IMR-90 (cell line): ENCODE measurements at places on chromosomes 1 and 21. TPM values are rescaled to one million over a fixed set of nuclear protein-coding genes. Genes with fewer than 3 reads are reported as not detected.

- H3K4me3 ChIP-seq: no peak overlapping the region
- DNase-seq: peak; percentile 42
- no peaks in the 10 kb centered on the region for H3K27me3 ChIP-seq
- H3K4me1 ChIP-seq: no peaks in the 10 kb centered on the region
- H3K27ac ChIP-seq: no peak overlapping the region
- H3K36me3 ChIP-seq: no peaks in the 10 kb centered on the region
Observed at GRCh38 chr21:16993416-16994038, 519.3 kb upstream of the CXADR start.

DNA sequence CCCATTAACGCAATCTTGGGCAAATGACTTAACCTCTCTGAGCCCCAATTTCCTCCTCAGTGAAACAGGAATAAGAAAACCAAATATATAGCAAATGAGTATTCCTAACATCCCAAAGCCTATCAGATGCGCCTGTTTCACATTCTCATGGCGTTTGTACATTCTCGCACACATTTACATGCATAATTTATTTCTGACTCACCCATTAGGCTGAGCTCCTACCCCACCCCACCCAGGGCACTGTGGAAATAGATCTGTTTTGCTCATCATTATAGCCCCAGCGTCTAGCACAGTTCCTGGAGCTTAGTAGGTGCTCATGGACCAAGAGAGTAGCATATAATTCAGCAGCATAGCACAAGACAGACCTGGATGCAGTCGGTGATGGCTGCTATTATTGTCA is 146.1 kb upstream of the VANGL1 start:
- no peaks in the 10 kb centered on the region for H3K27me3 ChIP-seq
- no peaks in the 10 kb centered on the region for H3K36me3 ChIP-seq
- H3K4me1 ChIP-seq: peaks cover 8% of the 10 kb centered on the region
- DNase-seq: peak; percentile 55

DNA sequence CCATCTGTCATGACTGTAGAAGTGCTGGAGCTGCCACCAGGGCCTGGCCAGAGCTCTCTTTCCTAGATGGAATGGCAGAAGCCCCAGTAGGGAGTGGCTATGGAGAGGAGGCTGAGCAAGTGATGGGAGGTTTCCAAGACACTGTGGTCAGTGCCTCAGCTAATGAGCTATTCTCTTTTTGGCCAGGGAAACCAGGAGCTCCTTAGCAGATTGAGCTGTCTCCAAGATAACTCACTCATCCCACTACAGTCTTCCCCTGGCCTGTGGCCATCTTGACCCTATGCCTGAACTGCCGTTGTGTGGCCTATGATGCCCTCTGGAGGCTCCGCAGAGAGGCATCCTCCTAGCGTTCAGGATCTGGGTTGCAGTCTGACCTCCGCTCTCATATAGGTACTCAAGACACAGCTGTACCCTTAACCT is 60.5 kb downstream of the ERI3 start:
- no peaks in the 10 kb centered on the region for H3K4me1 ChIP-seq
- no peak overlapping the region for H3K4me3 ChIP-seq
- peaks cover 28% of the 10 kb centered on the region for H3K36me3 ChIP-seq

GRCh38 chr1:172003766-172004530 is 162.7 kb downstream of the DNM3 start:
- H3K4me1 ChIP-seq: peaks cover 3% of the 10 kb centered on the region; the same call in 1 of the 2 replicates
- no peaks in the 10 kb centered on the region for H3K27me3 ChIP-seq
- peak; percentile 17 for DNase-seq
- no peak overlapping the region for H3K4me3 ChIP-seq

GRCh38 chr1:43481491-43481890 is 27.8 kb upstream of the HYI start:
- peaks cover 3% of the 10 kb centered on the region; the same call in 1 of the 2 replicates for H3K4me1 ChIP-seq
- no peaks in the 10 kb centered on the region for H3K27me3 ChIP-seq
- H3K36me3 ChIP-seq: no peaks in the 10 kb centered on the region

DNA sequence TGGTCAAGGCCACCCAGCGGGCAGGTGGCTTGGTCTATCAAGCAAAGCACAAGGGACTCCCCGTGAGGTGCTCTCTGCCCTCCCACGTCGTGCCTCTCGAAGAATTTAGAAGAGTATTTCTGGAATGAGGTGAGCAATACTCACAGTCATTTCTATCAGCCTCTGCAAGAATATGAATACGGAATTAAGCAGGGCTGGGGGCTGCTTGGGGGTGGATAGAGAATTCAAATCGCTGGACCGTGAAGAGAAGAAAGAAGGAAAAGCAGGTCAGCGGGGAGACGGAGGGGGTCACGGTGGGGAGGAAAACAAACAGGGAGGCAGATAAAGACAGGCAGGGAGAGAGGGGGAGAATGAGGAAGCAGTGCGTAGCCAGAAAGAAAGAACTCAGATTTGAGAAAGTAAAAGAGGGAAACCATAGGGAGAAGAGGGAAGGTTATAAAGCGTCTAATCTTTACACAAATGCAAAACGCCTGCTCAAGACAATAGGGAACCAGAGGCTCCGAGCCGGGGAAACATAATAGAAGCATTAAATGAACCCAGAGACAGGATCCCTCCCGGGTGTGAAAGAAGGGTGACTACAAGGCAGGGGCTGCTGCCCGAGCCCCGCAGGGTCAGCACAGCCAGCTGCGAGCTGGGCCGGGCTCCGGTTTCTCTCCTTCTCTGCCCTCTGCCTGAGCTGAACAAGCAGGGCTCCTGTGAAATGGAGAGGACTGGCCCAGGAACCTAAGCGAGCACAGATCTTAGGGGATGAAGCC is 2.1 kb upstream of the EDN2 start:
- no peaks in the 10 kb centered on the region for H3K36me3 ChIP-seq
- peak; percentile 59 for DNase-seq
- no peak overlapping the region for H3K4me3 ChIP-seq
- no peaks in the 10 kb centered on the region for H3K27me3 ChIP-seq
- H3K4me1 ChIP-seq: peaks cover 39% of the 10 kb centered on the region

- no peak overlapping the region for H3K4me3 ChIP-seq
- no peak for DNase-seq
- H3K36me3 ChIP-seq: peaks cover 8% of the 10 kb centered on the region; the same call in 1 of the 2 replicates
- no peaks in the 10 kb centered on the region for H3K4me1 ChIP-seq
Observed at GRCh38 chr1:42674214-42674613, 8.0 kb upstream of the YBX1 start.

The MNDA gene
- not detected in 2 replicates for polyA plus RNA-seq

The TSPAN1 gene
- 0.82 and 0.89 TPM in 2 replicates for polyA plus RNA-seq

- no peaks in the 10 kb centered on the region for H3K36me3 ChIP-seq
- no peaks in the 10 kb centered on the region for H3K27me3 ChIP-seq
- no peaks in the 10 kb centered on the region for H3K4me1 ChIP-seq
- H3K4me3 ChIP-seq: no peak overlapping the region
- no peak overlapping the region for H3K27ac ChIP-seq
Observed at GRCh38 chr1:210448297-210448892, 119.7 kb downstream of the HHAT start.

The LIN28A gene
- not detected in 2 replicates for polyA plus RNA-seq

DNA sequence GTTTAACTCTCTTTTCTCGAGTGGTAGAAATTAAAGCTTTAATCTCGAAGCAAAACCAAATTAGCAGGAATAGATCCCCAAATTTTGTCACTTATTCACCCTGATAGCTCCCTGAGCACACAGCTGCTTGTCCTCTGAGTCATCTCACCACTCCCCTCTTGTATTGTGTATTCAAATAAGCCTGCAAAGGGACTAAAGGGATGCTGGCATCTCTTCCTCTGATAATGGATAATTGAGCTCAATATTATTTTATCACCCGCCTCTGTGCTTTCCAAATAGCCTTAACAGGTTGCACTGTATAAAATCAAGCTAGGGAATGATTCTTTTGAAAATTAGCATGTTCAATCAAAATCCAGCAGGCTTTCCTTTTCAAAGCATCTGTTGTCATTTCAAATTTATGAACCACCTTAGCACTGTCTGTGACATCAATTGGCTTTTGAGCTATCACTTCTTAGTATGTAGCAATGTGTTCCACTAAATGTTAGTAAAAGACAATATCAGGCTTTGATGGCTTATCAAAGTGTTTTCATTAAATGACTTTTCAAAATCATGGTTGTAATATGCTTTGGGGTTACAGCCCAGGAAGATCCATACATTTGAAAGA is 561.6 kb downstream of the PLA2G4A start:
- no peaks in the 10 kb centered on the region for H3K36me3 ChIP-seq
- H3K4me3 ChIP-seq: no peak overlapping the region
- no peaks in the 10 kb centered on the region for H3K4me1 ChIP-seq
- no peaks in the 10 kb centered on the region for H3K27me3 ChIP-seq
- H3K27ac ChIP-seq: no peak overlapping the region

GRCh38 chr1:202576816-202577215 is 133.4 kb downstream of the SYT2 start:
- H3K4me3 ChIP-seq: no peak overlapping the region
- peaks cover 40% of the 10 kb centered on the region for H3K4me1 ChIP-seq
- H3K27ac ChIP-seq: peak overlapping the region; percentile 100
- peaks cover 6% of the 10 kb centered on the region for H3K36me3 ChIP-seq
- H3K27me3 ChIP-seq: no peaks in the 10 kb centered on the region
- DNase-seq: peak; percentile 83

The TMEM81 gene
- polyA plus RNA-seq: 1.5 and 1.7 TPM in 2 replicates

The HAO2 gene
- polyA plus RNA-seq: not detected in 2 replicates

DNA sequence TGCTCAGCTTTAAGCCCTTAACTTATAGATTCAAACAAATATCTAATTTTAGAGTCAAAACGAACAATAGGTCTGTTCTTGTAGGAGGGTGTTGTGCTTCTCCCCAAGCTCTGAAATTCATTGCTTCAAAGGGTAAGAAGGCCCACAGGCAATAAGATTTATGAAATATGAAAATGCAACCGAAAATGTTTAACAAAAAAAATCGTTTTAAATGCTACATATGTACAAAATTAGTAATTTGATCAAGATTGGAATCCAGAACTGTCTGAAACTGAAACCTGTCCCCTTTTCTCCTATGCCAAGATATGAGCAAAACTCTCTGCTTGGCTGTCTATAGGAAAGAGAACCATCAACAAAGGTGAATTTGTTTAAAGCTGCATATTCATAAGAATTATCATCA is 534.3 kb downstream of the PLPP3 start:
- no peak overlapping the region for H3K4me3 ChIP-seq
- no peaks in the 10 kb centered on the region for H3K36me3 ChIP-seq
- H3K27ac ChIP-seq: no peak overlapping the region
- no peaks in the 10 kb centered on the region for H3K4me1 ChIP-seq
- no peak for DNase-seq

The HPDL gene
- 1.1 and 1.5 TPM in 2 replicates for polyA plus RNA-seq

DNA sequence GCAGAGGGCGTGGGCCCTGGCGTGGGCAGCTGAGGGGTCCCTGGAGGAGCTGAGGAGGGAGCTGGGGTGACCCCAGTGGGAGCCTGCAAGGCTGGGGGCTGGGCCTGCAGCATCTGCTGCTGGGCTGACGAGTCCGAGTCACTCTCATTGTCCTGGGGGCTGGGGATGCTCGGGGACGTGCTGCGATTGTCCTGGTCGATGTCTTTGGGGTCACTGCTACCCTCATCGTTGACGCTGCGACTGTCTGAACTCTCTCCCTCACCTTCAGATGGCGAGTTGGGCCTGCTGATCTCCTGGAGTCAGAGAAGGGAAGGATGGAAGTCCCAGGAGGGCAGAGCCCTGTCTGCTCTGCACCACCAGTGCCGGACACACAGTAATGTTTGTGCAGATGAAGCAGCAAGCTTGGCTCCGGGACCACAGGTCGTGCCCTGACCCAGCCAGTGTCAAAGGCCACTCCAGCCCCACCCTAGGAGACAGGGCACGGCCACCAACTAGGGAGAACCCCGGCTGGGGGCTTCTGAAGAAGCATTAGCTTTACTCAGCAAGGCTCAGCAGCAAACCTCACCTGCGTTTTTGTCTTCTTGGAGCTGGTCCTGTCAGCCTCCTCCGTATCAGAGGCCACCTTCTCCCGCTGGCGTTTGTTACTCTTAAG is 43.4 kb downstream of the SLC45A1 start:
- peaks cover 95% of the 10 kb centered on the region for H3K36me3 ChIP-seq
- H3K4me3 ChIP-seq: no peak overlapping the region
- H3K27me3 ChIP-seq: no peaks in the 10 kb centered on the region
- H3K27ac ChIP-seq: no peak overlapping the region
- no peak for DNase-seq

DNA sequence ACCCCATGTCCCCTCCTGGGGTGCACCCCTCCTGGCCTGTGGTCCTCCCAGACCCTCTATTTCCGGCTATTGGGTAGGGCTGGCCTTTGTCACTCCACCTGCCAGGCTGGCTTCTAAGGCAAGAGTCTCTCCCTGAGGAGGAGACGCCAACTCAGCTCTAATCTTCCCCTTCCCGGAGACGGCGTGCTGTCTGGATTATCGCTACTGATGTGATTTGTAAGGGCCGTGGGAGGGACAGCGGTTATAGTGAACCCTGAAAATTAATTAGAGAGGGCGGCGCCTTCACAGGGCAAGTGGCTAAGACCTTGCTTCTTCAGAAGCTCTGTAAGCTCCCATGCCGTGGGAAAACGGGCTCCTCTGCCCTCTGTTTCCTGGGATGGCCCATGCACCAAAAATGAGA is 207.0 kb upstream of the VAMP3 start:
- peaks cover 2% of the 10 kb centered on the region; the same call in 1 of the 2 replicates for H3K27me3 ChIP-seq
- no peak overlapping the region for H3K4me3 ChIP-seq
- no peak overlapping the region for H3K27ac ChIP-seq
- H3K36me3 ChIP-seq: no peaks in the 10 kb centered on the region

- H3K4me3 ChIP-seq: no peak overlapping the region
- peaks cover 12% of the 10 kb centered on the region for H3K36me3 ChIP-seq
- H3K27ac ChIP-seq: no peak overlapping the region
- DNase-seq: peak; percentile 43
- peaks cover 12% of the 10 kb centered on the region for H3K4me1 ChIP-seq
Observed at GRCh38 chr1:8554956-8555534, 237.1 kb downstream of the SLC45A1 start.

The OXCT2 gene
- 0.22 and 0.30 TPM in 2 replicates for polyA plus RNA-seq

GRCh38 chr1:184298440-184299405 is 88.1 kb upstream of the C1orf21 start:
- peak overlapping the region; percentile 13 for H3K27ac ChIP-seq
- no peaks in the 10 kb centered on the region for H3K36me3 ChIP-seq
- peaks cover 27% of the 10 kb centered on the region for H3K4me1 ChIP-seq
- no peaks in the 10 kb centered on the region for H3K27me3 ChIP-seq
- no peak for DNase-seq

- DNase-seq: no peak
- H3K36me3 ChIP-seq: peaks cover 3% of the 10 kb centered on the region; the same call in 1 of the 2 replicates
- H3K4me3 ChIP-seq: no peak overlapping the region
- no peaks in the 10 kb centered on the region for H3K27me3 ChIP-seq
Observed at GRCh38 chr1:21034725-21035628, 141.7 kb downstream of the EIF4G3 start.

- no peak for DNase-seq
- H3K4me3 ChIP-seq: no peak overlapping the region
- no peaks in the 10 kb centered on the region for H3K36me3 ChIP-seq
- H3K4me1 ChIP-seq: peaks cover 24% of the 10 kb centered on the region
Observed at GRCh38 chr1:26022404-26022779, 817 bp downstream of the EXTL1 start.

The SPATA1 gene
- 0.56 TPM in 1 of 2 replicates, not detected in the other for polyA plus RNA-seq

GRCh38 chr1:40897513-40897912 is 35.4 kb upstream of the CITED4 start:
- no peak overlapping the region for H3K27ac ChIP-seq
- no peaks in the 10 kb centered on the region for H3K36me3 ChIP-seq
- peak; percentile 50 for DNase-seq
- no peaks in the 10 kb centered on the region for H3K27me3 ChIP-seq

GRCh38 chr1:231045286-231045685 is 5.2 kb upstream of the FAM89A start:
- DNase-seq: no peak
- H3K36me3 ChIP-seq: no peaks in the 10 kb centered on the region
- H3K4me3 ChIP-seq: no peak overlapping the region
- no peak overlapping the region for H3K27ac ChIP-seq
- peaks cover 27% of the 10 kb centered on the region for H3K27me3 ChIP-seq
- peaks cover 5% of the 10 kb centered on the region; the same call in 1 of the 2 replicates for H3K4me1 ChIP-seq

The CD53 gene
- polyA plus RNA-seq: not detected in 2 replicates
